NCI-H1105 treated with DMSO at 0.1 percent for 48 hours (cell line): ENCODE measurements at places on chromosomes 11 and 22.

DNA sequence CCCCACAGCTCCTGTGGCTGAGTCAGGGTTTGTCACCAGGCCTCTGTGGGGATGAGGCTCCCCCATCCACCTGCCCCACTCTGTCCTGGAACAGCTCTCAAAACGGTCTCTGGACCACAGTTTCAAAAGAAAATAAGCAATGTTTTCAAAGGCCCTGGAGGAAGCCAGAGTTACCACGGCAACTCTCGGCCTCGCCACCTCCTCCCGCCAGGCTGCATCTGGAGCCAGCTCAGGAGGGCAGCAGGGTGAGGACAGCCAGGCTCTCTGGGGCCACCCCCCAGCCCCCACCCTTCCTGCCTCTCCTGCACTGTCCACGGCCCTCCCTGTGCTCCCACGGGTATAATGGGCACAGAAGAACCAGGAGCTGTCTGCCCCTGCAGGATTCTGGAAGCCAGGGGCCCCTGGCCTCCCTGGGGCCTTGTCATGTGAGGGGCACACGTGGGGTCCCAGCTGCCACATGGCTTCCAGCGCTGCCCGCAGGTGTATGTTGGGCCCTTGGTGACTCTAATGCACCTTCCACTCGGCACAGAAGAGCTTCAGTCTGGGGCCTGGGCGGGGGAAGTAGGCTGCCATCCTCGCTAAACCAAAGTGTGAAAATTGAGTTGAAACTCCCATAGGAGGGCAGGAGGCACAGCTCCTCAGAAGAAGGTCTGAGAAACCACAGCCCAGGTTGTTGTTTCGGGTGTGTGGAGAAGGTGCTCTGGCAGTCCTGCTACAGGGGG, 10.3 kb downstream of the CD81 start:
- DNase-seq, result no peak

- no peak for DNase-seq
These were observed 352.5 kb upstream of the CCDC179 start for GRCh38 chr11:23212807-23213206.

DNA sequence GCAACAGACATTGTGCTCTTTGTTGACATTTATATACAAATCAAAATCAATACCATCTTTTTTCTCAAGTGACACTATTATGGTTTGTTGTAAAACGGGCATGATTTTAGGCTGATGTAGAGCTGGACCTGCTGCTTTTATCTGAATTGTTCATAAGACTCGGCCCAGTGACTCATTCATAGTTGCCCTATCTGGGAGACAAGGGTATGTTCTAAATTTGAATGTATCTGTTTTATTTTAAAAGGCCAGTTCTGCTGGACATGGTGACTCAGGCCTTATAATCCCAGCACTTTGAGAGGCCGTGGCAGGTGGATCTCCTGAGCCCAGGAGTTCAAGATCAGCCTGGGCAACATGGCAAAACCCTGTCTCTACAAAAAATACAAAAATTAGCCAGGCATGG, 39.3 kb downstream of the CEP295 start:
- no peak for DNase-seq

DNA sequence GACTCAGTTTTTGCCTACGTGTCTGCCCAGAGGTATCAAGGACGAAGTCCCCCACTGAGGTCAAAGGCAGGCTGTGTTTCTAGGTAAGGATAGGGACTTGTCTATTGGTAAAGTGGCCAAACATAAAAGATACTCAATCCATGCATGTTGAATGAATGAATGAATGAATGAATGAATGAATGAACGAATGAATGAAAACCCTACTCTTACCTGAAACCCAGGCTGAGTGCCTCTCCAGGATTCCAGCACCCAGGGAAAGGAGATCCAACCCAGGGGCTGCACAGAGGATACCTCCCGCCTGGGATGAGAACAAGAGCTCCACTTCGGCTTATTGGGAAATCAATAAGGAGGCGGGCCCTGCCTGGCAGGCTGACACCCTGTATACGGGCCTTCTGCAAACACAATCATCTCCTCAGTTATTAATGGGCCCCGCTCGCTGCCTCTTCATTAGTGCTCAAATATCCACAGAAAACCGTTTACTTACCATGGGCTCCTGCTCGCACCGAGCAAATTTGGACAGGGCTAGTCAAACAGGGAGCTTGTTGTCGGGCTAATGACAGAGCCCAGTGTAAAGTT, 177.4 kb downstream of the BUD13 start:
- peak; percentile 92 for DNase-seq

DNA sequence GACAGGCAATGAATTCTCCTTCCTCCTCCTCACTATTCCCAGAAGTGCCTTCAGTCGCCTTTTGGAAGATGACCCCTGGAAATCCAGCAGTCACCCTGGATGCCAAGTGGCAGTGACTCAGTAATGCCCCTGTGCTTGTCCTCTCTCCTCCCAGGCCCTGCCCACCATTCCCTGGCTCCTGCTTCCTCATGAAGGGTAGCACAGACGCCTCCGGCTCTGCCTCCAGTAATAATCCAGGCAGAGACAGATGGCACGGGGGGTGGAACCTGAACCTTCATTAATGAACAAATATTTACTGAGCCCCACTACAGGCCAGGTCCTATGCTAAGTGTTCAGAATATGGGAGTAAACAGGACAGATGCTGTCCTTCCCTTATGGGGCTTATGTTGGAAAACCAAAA, 23.2 kb downstream of the SYT13 start:
- peak; percentile 76 for DNase-seq

GRCh38 chr22:22955276-22955798, 67.7 kb downstream of the IGLL5 start:
- DNase-seq, result no peak

- no peak for DNase-seq
These were observed 71.5 kb upstream of the USP47 start for GRCh38 chr11:11770296-11770695.

GRCh38 chr11:27926981-27927481, 180.9 kb downstream of the KIF18A start:
- no peak for DNase-seq

- DNase-seq, result no peak
These were observed 206.2 kb upstream of the CADM1 start for GRCh38 chr11:115710426-115710825.

DNA sequence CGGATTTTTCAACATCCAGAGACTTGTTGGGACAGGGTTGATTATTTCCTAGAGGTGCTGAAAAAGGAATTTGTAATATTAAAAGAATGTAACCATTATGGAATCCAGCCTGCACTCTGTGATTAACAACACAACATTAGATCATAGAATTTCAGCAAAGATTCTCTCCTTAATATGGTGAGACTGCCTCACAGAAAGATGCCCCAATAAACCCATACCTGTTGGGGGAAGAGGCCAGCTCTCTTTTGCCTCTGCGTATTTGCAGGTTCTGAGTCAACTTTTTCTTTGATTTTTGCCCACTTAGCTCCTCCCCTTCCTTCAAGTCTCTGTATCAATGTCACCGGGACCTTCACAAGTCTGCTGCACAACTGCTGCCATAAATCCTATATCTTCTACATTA, 12.4 kb upstream of the MTMR3 start:
- DNase-seq, result no peak

DNA sequence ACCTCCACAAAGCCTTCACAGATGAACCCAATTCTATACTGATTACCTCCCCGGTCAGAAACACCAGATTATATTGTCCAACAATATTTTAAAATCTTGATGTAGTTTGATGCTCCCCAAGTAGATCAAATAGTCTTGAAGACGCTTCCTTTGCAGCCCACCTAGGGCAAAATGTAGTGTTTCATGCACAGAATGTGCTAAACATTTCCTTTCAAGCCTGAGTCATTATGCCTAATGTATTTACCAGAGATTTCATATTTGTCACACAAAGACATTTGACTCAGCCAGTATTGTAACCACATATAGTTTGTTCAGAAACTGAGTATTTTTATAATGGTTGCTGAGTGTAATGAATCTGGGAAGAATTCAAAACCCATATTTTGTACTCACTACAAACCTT, 1396.8 kb downstream of the LRRC4C start:
- no peak for DNase-seq

DNA sequence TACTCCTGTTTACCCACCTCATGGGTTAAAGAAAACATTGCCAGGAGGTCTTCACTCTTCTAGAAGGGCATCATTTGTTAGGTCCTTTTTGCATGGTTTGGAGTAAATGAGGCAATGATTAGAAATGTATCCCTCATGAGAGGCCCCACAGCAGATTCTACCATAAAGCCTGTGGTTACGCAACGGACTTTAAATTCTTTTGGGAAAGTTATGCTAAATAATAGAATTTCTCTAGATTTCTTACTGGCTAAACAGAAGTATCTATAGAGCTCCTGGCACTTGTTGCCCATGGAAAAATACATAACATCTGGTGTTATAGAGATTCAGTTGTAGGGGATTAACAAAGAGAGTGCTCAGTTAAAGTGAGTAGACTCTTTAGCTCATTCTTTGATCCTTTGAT, 15.1 kb upstream of the ATXN10 start:
- DNase-seq, result no peak

GRCh38 chr11:122750049-122750448, 88.3 kb upstream of the CRTAM start:
- DNase-seq, result no peak

- DNase-seq, result no peak
These were observed 73.4 kb downstream of the MED15 start for GRCh38 chr22:20580611-20581502.

- DNase-seq, result peak; percentile 31
These were observed 324.2 kb downstream of the DCDC1 start for GRCh38 chr11:31045335-31045734.

GRCh38 chr11:128487978-128488377, 99.4 kb downstream of the ETS1 start:
- no peak for DNase-seq

DNA sequence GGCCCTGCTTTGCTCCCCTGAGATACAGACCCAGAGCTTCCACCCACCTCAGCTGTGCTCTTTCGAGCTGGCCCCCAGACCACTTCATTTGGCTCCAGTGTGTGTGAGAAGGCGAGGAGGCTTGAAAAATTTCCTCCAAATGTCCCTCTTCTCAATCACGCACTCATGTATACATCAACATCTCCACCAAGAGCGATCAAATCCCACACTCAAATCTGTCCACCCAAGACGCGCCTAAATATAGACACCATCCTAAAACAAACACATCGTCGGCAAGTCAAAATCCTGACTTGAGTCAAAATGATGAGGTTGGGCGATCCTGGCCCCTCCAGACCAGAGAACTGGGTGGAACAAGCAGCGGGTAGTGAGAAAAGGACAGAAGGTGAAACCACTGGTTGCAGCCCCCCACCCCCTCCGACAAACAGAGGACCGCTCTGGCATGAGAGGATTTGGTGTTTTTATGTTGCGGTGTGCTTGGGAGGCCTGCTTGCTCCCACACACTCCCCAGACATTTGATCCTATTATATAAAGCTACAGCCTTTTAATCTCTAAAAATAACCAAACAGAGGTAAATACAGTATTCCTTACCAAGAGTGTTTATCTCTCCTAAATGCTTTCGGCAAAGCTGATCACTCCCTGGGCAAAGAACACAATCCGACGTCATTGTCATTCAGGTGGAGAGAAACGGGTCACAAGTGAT, 10.2 kb downstream of the MN1 start:
- no peak for DNase-seq

- DNase-seq, result no peak
These were observed 133.3 kb downstream of the TBC1D22A start for GRCh38 chr22:46895753-46896152.

GRCh38 chr11:66727282-66728037, 1.6 kb downstream of the SPTBN2 start:
- no peak for DNase-seq

DNA sequence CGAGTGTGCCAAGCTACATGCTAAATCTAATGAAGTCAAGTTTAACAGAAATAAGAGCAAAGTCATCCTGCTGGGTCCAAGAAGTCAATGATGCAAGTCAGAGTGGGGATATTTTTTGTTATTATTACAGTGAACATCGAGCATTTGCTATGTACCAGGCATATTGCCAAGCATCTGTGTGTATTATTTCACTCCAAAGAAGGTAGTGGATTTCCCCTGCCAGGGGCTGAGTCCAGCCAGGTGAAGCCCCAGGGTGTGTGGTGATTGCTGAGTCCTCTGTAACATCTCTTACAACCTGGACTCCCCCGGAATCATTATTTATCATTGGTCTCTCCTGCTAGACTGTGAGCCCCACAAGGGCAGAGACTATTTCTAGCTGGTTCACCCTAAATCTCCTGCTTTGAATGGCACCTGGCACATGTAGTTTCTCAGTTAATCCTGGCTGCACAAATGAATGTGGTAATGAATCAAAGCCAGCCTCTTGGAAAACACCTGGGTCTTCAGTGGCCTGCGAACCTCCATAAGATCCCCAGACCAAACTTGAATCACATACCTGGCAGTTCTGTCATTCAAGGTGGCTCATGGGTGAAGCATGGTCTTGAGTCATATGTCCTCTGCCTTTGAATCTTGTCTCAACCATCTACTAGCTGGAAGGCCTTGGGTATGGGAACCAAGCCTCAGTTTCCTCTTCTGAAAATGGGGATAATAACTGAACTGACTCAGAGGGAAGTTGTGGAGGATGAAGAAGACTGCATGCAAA, 549.2 kb downstream of the MIAT start:
- no peak for DNase-seq

- no peak for DNase-seq
These were observed 107.5 kb upstream of the SORL1-AS1 start for GRCh38 chr11:121560236-121560635.
